ENCODE measurements at places on chromosomes 12 and 14.

DNA sequence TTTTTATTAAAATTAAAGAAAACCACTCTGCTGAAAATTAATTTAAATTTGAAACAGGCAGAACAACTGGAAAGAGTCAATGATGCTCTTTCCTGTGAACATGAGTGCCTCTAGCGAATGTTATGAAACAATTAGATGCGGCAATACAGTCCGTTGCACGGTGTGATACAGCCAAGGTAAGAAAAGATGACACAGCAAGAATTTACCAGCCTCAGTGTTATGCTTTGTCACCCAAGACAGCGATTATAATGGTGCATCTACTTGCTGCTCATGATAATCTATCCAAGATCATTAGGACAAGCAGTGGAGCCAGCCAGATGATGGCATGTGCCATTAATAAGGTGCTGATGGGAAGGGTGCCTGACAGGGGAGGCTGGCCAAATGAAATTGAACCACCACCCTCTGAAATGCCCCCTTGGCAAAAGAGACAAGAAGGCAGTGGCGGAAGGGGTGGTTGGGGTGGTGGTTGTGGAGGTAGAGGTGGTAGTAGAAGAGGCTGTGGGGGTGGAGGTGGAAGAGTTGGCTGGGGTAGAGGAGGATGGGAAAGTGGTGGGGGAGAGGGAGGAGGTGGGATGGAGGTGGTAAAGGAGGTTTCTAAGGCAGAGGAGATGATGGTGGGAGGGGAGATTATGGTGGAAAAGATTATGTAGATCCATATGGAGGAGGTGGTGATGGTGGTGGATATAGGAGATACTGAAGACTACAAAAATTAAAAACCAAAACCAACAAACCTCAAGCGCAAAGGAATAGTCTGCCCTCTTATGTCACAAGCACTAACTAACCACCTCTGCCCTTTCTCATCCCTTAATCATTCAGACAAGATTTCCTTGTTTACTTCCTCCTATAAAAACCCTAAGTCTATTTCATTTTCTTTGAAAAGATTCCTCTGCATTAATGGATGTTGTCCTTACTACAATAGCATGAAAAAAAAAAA, 4.0 kb upstream of the RESF1 start:
- no peak for DNase-seq

DNA sequence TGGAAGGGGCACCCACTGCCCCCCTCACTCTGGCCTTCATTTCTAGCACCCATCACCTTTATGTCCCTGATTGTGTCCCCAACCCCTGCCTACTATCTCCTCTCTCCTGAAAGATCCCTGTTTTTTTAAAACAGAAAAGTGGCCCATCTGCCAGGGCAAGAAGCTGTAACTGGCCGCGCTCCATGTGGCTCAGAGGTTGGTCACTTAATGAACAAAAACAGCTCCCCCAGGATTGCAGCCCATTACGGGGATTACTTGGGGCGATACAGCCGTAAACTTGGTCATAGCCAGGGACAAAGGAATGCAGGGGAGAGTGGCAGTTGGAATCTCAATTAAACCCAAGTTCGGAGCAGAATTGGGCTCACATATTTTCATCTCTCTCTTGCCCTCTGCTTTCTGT, 34.8 kb upstream of the VSX2 start:
- DNase-seq = no peak

DNA sequence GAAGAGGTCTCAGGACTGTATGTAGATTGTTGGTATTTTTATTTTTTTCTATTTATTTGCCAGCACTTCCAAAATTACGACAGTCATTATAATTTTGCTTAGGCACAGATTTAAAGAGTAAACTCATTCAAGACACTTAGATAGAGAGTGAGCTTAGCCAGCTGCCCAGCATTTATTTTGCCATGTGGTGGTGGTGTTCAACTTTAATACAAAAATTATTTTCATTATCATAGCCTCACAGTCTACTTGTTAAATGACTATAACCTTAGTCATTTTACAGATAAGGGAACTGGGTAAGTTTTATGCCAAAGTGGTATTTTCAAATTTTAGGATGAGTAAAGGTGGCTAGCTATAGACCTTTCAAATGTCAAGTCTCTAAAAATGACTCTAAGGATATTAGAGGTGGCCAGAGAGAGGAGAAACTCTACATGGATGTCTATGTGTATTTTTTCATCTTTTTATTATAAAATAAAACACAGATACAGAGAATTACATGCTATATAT, 66.7 kb downstream of the LRRC9 start:
- DNase-seq = no peak

- peak; percentile 76 for DNase-seq
Observed at GRCh38 chr12:91871751-91872150, 273.9 kb downstream of the BTG1 start.

- no peak for DNase-seq
Observed at GRCh38 chr14:51527073-51527472, 124.6 kb upstream of the FRMD6 start.

Measured in AML-193 (cell line).